Right forelimb (tissue), 1 donor: ENCODE measurements at places on chromosomes 1 and 21.

DNA sequence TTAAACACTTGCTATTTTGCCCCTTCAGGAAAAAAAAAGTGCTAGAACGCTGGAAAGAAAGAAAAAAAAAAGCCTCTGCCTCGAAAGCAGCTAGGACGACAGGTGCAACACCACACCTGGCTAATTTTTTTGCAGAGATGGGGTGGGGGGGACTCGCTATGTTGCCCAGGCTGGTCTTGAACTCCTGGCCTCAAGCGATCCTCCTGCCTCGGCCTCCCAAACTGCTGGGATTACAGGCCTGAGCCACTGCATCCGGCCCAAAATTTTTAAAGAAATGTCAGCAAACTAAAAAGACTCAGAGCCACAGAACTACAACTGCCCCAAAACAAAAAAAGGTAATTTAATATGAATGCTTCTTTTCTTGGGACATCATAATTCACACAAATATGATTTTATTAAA, 1.4 kb downstream of the DOCK7 start:
- DNase-seq = no peak

DNA sequence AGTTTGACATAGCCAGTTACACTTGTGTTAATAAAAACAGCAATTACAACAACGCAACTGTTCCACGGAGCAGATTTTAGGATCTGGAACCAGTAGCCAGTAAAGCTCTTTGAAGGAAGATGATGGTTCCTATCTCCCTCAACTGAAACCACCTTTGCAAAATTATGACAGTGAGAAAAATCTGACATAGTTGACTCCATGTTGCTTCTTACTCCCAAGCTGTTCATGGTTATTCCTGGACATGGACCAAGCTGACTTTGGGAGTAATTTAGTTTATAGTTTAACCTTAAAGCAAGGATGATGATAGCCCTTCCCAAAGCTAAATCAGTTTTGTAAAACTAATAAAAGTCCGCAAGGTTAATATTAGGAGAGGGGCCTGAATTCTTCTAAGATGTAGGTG, 518.0 kb upstream of the ZP4 start:
- no peak for DNase-seq

- no peak for DNase-seq
These were observed 175.4 kb upstream of the EDN2 start for GRCh38 chr1:41659903-41660302.

GRCh38 chr1:107964336-107965109, 457 bp downstream of the VAV3 start:
- peak; percentile 60 for DNase-seq

- no peak for DNase-seq
These were observed 13.1 kb downstream of the CFAP298 start for GRCh38 chr21:32599091-32599490.

GRCh38 chr1:194570476-194570875, 1384.1 kb upstream of the B3GALT2 start:
- no peak for DNase-seq

DNA sequence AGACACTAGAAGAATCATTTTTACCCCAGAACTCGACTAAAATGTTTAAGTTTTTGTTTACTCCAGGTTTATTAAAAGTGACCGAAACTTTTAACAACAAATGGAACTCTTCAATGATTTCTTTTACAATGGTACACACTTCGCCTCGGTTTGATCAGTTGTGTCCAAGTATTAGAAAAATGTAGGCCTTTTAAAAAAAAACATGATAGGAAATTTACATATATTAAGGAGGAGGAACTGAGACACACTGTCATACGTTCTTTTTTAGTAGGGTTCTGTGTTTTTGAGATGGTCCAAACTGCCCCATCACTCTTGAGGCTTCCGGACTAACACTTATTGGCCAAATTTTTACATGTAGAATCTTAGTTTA, 1.3 kb downstream of the PRDM2 start:
- no peak for DNase-seq

GRCh38 chr1:200298242-200298641, 111.6 kb downstream of the ZNF281 start:
- DNase-seq = no peak

- no peak for DNase-seq
These were observed 39.2 kb upstream of the RAB4A start for GRCh38 chr1:229231754-229232119.

DNA sequence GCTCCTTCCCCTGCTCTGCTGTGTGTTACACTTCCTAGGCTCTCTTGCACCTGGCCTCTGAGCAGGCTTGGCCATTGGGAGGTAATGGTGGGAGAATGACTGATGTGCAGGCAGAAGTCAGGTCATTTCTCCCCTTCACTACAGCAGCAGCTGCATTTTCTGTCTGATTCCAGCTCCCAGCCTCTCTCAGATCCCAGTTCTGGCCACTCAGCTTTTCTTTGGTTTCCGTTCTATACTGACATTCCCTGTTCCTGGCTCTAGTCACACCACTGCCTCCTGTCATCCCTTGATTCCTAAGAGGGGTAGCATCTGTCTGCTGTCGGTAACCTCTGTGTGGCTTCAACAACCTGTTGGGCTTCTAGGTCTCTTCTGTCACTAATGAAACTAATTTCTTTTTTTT, 127.7 kb upstream of the HOOK1 start:
- no peak for DNase-seq

- no peak for DNase-seq
These were observed 40.8 kb downstream of the RTCA start for GRCh38 chr1:100306735-100307313.

DNA sequence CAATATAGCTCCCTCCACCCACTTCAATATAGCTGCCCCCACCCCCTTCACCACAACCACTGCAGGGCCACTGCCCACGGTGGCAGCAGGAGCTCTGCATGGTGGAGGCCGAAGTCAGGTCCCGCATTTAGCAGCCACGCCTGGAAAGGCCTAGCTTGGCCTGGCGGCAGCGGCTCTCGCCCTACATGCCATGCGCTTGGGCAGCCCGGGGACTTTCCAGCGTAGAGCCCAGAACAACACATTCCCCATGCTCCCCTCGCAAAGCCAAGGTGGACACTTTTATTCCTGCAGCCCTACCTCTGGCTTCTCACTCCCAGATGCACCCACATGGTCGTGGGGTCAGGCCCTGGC, 37.1 kb downstream of the LHX4 start:
- DNase-seq = no peak

- DNase-seq = no peak
These were observed 4.9 kb upstream of the TNFRSF1B start for GRCh38 chr1:12161662-12162458.

GRCh38 chr1:183913567-183913993, 108.7 kb downstream of the RGL1 start:
- DNase-seq = no peak

DNA sequence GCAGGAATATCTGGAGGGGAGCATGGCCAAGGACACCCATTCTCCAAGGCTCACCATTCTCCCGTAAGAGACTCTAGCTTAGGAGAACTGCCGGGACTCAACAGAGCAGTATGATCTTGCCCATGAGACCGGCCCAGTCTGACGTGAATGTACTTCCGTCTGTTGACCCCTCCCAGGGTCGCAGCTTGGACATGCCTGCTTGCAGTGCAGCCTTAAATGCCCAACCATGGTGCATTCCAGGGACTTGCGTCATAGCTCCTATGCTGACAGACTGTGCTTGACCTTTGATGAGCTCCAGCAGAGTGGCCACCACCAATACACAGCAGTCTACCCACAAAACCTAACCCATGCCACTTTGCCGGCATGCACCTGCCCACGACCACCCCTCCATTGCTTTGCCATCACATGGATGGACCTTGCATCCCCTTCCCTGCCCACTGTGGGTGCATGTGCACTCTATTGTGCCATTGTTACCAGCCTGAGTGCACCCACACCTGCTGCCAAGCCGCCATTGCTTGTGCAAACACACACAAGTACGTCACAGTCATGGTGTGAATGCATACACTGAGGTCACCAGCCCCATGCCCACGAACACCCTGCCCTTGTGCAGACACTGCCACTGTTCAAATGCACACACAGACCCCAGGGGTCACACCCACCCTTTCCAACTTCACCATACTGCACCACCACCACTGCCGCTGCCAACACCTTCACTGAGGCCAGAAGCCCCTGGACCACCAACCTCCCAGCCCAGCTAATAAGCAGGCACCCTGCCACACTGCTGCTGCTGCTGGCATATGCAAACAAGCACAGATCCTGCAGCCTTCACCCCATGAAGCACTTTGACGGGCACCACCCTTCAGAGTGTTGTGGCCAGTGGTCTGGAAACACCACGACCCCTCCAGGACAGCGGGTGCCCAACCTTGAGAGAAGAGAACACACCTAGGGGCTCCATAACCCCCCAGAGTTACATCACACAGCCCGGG, 1141.3 kb downstream of the BRINP3 start:
- DNase-seq = no peak

GRCh38 chr1:163426505-163427251, 104.9 kb downstream of the NUF2 start:
- DNase-seq = no peak

DNA sequence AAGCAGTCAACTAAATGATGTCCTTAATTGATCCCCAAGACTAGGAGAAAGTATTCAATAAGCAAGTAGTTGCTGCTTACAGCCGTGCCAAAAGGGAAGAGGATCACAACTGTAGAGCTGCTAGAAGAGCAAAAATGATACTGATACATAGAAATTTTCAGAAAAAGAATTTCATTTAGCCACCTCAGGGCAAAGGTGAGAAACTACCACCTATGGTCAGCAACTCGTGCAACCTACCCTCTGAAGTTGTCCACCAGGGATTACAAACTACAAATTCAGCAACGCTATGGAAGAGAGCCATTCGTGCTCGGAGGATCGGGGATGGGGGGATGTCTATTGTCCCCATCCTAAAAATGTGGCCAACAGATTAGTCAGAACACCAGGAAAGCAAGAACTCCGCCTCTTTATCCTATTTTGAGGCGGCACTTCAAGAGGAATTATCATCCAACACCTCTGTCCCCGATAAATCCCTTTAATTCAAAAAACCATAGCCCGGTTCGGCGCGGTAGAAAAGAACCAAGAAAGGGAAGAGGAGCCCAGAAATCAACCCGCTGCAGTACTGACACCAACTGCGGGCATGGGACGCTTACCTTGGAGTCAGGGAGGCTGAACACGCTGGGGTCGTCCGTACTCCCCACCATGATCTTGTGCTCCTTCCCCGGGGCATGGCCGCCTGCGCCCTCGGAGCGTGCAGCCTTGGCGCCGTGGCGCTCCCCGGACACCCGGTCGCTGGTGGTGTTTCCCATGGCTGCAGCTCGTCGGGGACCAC, 687 bp downstream of the PRKAB2 start:
- no peak for DNase-seq

DNA sequence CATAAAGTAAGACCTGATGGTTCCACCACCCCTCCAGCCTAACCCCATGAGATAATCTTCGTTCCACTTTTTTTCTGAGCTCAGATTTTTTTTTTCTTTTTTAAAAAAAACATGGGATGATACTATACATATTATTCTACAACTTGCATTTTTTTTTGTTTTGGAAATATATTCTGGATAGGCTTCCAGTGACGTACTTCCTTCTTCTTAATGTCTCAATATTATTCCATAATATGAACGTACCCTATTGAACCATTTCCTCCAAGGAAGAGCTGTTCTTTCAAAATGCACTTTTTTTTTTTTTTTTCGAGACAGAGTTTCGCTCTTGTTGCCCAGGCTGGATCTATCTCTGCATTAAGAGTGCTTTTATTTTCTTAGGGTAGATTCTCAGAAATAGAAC, 1.5 kb downstream of the EDEM3 start:
- no peak for DNase-seq

- DNase-seq = no peak
These were observed 5.8 kb upstream of the MPZL1 start for GRCh38 chr1:167716000-167716271.

DNA sequence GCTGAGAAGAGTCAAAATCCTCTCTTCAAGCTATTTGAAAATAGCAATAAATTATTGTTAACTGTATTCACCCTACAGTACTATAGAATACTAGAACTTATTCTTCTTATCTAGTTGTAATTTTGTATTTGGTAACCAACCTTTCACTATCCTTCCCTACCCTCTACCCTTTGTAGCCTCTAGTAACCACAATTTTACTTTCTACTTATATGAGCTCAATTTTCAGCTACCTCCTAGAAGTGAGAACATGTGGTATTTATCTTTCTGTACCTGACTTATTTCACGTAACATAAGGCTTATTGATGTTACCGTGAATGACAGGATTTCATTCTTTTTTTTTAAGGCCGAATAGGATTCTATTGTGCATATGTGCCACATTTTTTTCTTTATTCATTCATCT, 30.0 kb downstream of the ZC3H11B start:
- no peak for DNase-seq

GRCh38 chr1:179128520-179128919, 46.6 kb downstream of the TOR3A start:
- DNase-seq = no peak

- no peak for DNase-seq
These were observed 2.6 kb downstream of the HFM1 start for GRCh38 chr1:91402023-91402422.

- DNase-seq = no peak
These were observed 88.6 kb downstream of the RIPK4 start for GRCh38 chr21:41678016-41678923.

GRCh38 chr1:221594576-221594975, 147.3 kb downstream of the DUSP10 start:
- DNase-seq = peak; percentile 45

DNA sequence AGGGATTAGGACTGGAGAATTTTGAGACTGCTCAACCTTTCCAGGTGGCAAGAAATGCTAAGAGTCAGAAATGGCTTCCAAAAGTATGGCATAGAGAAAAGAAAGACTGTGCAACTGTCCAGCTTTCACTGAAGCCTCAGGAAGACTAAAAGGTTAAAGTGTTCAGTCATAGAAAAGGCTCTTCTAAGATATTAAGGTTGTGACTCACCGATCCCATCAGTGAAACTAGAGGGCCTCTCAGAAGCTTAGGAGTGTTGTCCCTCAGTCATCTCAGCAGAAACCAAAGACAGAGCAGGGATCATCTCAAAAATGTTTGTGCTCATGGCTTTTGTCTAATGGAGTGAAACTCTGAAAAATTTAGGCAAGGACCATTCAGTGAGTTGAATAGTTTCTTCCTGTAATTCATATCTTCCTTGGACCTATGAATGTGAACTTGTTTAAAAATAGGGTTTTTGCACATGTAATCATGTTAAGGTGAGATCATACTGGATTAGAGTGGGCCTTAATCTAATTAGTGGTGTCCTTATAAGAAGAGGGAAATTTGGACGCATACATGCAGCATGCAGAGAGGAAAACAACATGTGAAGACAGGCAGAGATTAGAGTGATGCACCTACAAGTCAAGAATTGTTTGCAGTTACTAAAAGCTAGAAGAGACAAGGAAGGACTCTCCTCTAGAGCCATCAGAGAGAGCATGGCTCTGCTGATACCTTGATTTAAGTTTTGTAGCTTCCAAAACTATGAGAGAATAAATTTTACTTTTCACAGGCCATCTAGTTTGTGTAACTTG, 71.3 kb downstream of the RPE65 start:
- DNase-seq = no peak

DNA sequence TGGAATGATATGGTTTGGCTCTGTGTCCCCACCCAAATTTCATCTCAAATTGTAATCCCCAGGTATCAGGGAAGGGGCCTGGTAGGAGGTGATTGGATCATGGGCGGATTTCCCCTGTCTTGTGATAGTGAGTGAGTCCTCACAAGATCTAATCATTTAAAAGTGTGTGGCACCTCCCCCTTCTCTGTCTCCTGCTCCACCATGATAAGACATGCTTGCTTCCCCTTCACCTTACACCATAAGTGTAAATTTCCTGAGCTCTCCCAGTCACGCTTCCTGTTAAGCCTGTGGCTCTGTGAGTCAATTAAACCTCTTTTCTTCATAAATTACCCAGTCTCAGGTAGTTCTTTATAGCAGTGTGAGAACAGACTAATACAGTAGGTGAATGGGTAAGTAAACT, 109.3 kb downstream of the DMRTB1 start:
- no peak for DNase-seq

- DNase-seq = no peak
These were observed 138.2 kb downstream of the SDCCAG8 start for GRCh38 chr1:243394066-243394465.
